IMR-90 (cell line): ENCODE measurements at places on chromosomes 6 and 20.
A peak's percentile ranks its signal among the peaks of the same experiment; 100 is the strongest.

DNA sequence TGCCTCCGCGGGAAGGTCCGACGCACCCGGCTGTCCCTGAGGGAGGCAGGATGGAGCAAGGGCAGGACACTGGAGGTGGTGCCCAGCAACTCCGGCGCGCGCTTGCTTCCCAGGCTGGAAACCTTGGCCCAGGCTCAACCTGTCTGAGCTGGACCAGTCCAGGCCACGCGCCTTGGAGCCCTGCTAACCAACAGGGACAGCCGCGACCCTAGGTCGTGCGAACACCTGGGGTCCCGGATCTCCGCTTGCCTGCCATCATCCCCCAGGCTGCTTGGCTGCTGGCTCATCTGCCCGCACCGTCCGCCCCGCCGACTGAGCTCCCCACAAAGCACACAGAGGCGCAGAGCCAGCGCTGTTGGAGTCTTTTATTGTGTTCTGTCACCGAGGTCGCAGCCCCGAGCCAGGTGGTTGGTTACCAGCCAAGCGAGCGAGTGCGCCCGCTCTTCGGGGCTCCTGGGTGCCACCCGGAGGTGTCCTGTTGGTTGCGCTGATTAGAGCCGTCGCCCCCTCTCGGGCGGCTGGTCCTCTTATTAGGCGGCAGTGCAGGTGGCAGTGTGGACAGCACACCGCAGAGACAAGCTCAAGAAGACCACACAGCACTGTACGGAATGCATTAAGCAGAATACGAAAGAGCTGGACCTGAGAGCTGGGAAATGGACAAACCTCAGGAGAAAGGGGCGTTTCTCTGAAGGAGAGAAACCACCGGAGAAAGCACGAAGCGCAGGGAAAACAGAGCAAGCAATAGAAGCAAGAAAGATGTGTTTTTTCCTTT, 3.8 kb downstream of the COL12A1 start:
- DNase-seq: peak; percentile 30

GRCh38 chr6:129634411-129635230, 75.4 kb downstream of the ARHGAP18 start:
- peak; percentile 30 for DNase-seq

DNA sequence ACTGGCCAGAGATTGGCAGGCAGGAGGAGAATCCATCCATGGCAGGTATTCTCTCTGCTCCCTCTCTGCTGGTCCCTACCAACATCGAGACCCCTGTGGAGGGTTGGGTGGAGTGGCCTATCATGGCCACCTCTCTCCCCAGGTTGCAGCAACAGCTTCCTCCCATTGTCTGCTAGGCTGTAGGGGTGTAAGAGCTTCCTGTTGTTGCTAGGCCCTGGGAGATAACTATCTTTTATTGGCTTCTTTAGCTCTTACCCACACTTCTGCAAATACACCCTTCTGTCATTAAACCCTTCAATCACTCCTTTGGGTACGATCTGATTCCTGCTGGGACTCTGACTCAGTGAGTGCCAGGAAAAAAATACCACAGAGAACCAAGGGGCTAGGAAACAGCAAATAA, 66.6 kb upstream of the FAM184A start:
- DNase-seq: no peak

- DNase-seq: no peak
Measured at GRCh38 chr6:67190733-67191132, 1444.3 kb upstream of the ADGRB3 start.

- DNase-seq: no peak
Measured at GRCh38 chr6:109962271-109962670, 15.8 kb upstream of the GPR6 start.

DNA sequence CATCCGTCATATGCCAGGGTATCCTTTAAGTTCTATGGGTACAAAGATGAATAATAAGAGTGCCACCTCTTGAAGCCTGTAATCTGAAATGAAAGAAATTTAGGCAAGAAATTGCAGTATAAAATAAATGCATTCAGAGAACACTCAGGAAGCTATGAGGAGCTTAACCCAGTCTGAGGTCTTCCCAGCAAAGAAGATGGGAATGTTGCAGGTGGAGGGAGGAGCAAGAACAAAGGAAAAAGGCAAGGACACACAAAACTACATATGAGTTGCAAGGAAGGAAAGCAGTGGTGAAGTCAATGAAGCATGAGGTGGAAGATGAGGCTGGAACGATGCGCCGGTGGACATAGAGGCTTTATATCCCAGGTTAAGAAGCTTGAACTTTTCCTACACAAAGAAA, 67.0 kb upstream of the DST start:
- DNase-seq: no peak

- peak; percentile 88 for DNase-seq
Measured at GRCh38 chr6:72580281-72580940, 41.5 kb upstream of the KCNQ5 start.
